ENCODE measurements at places on chromosomes 2 and 18.

- no peak for DNase-seq
These were observed 7.2 kb upstream of the RTN4 start for GRCh38 chr2:55057474-55057873.

- DNase-seq = peak; percentile 14
These were observed 42.1 kb upstream of the TRIM43B start for GRCh38 chr2:95526360-95527341.

- DNase-seq = no peak
These were observed 3.6 kb downstream of the LGALSL start for GRCh38 chr2:64457524-64457923.

- DNase-seq = no peak
These were observed 3.9 kb upstream of the TNS1 start for GRCh38 chr2:218006741-218007140.

DNA sequence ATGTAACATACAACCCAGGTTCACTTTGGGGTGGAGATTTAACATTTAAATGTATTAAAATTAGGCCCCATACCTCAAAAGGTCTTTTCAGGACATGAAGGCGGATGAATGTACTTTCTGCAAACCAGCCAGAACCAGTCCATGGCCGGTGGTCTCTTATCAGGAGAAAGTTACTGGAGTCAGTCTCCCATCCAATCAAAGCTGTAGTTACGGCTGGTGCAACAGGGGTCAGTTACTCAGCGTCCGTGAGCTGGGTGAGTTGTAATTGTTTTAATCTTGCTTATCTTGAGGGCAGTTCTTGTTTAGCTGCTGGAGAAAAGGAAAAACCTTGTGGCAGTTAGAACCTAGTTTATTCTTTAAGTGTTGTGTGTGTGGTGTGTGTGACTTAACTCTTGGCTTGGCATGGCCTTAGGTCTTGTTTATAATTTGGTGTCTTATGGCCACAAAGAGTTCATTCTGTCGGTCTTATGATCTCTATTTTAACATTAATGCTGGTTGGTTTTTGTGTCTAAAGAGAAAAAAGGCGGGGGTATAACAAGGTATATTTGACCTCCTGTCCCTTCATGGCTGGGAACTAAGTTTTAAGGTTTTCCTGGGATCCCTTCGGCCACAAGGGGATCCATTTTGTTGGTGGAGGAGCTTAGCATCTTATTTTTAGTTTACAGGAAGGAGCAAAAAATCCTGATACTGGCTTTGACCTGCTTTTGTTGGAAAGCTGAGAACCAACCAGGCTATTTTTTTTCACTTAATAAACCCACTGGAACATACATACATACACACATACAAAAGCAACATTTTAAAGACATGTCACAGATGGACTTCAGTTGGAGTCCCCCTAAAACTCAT, 143.5 kb upstream of the NCK2 start:
- DNase-seq = no peak

- DNase-seq = no peak
These were observed 24.0 kb downstream of the LYPD6B start for GRCh38 chr2:149062531-149062930.
